GM12892 (cell line): ENCODE measurements at places on chromosomes 3 and 15.

DNA sequence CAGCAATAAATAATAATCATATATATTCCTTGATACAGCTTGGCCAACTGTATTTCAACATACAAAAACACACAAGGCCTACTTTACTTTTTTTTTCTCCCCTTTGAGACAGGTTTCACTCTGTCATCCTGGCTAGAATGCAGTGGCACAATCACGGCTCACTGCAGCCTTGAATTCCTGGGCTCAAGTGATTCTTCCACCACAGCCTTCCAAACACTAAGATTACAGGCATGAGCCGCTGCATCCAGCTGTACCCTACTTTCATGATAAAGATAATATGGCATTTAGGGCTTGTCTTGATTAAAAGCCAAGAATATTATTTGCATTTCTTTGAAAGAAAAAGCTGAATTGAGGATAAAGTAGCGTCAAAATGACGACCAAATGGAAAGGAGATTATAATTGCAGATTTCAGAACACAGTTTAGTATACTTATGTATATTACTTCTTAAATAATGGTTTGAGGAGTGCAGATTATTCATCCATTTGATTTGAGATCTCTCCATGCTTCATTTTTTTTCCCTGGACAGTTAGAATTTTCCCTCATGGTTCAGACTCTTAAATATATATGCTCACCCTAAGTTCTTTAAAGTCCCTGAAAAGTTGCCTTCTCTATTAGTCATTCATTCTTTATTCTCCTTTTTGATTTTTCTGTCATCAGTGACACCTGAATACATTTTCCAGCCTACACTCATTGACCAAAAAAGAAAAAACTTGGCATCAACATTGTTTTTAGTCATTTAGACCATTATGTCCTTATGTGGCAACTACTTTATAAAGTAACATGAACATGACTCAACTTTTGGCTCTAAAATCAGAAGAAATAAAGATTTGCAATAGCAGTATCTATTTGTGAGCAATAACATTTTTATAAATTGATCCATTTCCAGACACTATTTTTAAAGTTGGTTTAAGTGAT, 48.5 kb upstream of the MLF1 start:
- DNase-seq: no peak

DNA sequence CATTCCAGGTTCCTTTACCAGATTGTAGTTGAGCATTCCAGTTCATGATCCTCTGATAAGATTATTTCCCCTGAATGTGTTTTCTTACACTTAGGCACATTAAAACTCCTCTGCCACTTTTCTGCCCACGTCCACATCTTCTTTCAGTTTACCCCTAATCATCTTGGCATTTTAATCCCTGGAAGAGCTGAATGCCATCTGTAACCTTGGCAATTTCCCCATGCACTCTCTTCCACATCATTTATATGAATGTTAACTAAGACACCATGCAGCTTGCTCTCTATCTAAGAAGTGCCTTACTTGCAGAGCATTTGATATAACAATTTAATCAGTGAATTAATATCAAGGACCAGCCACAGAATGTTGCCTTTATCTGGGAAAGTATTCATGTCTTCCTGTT, 25.8 kb downstream of the TIMP4 start:
- no peak for DNase-seq

GRCh38 chr3:115217678-115218451, 70.8 kb upstream of the ZBTB20 start:
- DNase-seq: no peak

DNA sequence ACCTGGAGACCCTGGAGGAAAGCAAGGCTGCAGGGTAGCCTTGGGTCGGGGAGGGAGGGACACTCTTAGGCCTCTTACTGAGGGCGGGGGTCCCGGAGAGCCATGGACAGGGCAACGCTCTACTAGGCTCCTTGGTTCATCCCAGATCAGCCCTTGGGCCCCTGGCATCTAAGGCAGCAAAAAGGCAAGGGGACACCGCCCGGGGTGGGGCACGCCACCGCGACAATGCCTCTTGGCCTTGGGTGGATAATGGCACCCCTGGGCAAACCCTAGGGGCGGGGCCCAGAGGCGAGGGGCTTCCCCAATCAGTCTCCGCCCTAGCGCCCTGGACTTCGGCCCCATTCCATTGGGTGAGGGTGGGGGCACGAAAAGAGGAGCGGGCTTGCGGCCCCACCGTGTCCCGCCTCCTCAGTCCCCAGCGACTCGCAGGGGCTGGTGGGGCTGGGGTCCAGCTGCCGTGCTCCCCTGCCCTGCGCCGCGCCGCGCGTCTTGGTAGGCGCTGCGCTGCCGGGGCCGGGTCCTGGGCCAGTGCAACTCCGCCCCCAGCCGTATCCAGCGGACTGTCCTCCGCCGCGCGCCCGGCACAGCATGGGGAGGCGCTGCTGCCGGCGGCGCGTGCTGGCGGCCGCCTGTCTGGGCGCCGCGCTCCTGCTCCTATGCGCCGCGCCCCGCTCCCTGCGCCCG, at the start of gene CHST13:
CHST13 (plus strand) TSS at position 411 of the 684 bp plus-strand sequence; CDS start at position 589, 178 bp downstream.
- no peak for DNase-seq

GRCh38 chr15:93178371-93178770, 89.4 kb upstream of the RGMA start:
- DNase-seq: no peak

DNA sequence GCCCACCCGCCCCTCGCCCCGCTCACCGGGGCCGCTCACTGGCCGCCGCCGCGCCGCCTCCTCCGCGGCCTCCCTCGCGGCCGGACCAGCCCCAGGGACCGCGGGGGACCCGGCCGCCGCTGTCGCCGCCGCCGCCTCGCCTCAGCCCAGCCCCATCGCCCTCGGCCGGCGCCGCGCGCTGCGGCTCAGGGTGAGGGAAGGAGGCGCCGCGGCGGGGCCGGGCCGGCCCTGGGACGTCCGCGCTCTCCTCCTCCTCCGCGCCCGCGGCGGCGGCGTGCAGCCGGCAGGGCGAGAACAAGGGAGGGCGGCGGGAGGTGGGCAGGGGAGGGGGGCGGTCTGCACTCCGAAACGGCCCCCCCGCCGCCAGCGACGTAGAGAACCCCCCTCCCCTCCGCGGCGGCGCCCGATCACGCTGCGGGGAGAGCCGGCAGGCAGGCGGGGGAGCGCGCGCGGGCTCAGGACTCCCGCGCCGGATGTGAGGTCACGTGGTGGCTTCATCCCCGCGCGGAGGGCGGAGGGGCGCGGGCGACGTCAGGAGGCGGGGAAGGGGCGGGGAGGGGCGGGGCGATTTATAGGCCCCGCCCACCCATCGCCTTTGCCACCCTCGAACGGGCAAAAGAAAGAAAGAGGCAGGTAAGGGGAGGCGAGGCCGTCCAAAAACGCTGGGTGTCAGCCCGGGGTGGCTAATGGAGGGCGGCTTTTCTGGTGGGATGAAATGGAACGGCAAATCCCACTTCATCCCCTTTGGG, at the start of gene ATP13A3:
ATP13A3 (minus strand) TSS at position 463 of the 749 bp plus-strand sequence. CDS start 24,812 bp downstream, outside the sequence.
- DNase-seq: peak; percentile 91

DNA sequence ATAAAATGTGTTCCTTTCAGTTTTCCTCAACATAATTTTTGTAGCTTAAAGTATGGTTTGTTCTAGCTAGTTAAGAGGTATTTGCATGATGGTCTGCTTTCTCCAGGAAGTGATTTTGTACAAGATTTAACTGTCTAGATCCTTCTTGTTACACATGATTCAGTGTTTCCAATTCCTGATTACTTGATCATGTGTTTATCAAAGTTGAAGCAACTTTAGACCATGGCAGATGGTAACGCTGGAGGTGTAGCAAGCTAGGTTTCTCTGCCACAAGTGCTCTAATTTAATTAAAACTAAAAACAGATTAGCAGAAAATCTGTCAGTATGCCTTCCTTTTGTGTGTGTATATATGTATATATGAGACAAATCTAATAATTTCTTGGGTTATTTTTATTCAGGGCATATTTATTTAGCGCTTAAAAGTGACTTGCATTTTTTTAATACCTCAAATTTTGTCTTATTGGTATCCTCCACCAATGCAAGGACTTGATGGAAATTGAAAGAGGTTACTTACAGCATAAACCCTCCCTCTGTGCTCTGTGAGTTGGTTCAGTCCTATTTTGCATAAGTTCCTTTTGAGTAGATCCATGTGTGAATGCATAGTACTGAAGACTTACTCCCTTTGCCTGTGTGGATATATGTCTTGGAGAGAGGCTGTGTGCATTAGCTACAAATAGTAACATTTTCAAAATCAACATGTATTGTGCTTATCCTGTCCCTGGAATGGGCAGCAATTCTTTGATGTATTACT, 157.3 kb upstream of the CGNL1 start:
- DNase-seq: no peak
